ENCODE measurements at places on chromosomes 1 and 21.
A peak's percentile ranks its signal among the peaks of the same experiment; 100 is the strongest.

- DNase-seq: no peak
These were observed 3.1 kb downstream of the BTG2 start for GRCh38 chr1:203308328-203308922.

DNA sequence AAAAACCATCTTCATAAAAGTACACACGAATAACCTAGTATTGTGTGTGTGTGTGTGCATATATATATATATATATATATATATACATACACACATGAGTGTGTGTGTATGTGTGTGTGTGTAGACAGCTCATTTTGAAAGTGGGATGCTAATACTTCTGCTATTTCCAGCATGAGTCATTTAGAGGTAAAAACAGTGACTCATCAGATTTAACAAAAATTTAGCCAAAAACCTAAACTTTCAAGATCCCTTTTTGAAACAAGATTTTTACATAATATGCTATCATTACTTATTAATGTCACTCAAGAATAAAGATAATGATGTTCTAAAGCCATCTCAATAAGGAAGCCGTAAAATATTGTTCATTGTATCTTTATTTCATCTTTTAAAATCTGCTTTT, 35.6 kb upstream of the ADGRL4 start:
- DNase-seq: peak; percentile 35

DNA sequence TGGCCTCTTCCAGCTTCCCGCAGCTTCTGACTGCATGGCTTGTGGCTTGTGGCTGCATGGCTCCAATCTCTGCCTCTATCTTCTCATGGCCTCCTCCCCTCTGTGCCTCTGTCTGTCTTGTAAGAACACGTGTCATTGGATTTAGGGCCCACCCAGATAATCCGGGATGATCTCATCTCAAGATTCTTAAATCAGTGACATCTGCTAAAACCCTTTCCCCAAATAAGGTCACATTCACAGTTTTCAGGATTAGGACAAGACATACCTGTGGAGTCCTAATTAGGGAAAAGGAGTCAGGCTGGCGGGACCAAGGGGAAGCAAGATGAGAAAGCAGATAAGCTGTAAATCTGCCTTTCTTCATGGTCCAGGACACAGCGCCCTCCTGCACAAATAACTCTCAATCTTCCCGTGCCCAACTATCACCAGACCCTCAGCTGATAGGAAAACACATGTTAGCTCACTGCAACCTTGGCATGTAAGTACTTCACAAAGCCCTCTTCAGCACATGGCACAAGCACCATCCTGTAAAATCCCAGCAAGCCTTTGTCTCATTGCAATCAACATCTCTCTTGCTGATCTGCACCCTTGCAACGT, 82.2 kb downstream of the SPSB1 start:
- DNase-seq: no peak

DNA sequence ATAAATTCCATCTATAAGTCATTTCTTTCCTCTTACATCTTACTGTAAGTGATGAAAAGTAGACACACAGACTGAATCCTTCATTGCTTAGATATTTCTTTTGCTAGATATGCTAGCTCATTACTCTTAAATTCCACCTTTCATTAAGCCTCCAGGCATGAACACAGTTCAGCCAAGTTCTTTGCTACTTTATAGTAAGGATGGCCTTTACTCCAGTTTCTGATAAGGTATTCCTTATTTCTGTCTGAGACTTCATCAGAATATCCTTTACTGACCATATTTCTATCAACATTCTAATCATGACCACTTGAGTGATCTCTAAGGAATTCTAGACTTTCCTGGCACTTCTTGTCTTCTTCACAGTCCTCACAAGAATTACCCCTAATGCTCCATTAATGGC, 191.7 kb upstream of the KCTD3 start:
- no peak for DNase-seq

- DNase-seq: no peak
These were observed 11.3 kb downstream of the LDLRAD2 start for GRCh38 chr1:21823206-21823979.

DNA sequence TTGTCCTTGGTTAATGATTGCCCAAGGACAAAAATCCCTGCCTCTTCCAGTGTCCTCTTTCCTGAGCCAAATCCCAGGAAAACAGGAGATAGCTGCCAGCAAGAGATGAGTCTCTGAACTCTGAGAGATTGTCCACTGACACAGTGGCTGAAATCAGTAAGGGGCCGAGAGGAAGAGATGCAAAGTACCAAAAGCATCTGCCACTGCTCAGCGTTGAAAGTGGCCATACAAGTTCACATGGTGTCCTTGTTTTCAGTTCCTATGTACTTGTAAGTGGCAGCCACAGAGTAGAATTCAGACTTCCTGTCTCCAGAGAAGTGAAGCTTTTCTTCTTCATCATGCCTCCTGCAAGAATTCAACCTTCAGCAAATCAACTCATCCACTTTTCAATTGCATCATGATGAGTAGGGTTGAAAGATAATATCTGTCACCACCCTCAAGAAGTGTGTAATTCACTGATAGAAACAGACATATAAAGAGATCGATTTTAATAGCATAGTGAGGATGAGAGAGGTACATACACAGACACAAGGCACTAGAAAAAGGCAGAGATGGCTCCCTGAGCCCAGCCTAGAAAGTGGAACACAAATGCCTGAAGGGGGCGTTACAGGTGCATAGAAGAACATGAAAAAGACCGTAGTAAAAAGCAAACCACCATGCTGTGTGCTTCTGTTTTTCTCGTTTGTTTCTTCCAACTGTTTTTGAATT, 185.8 kb downstream of the MRPL39 start:
- DNase-seq: peak; percentile 47

GRCh38 chr1:164785841-164786534, 227.0 kb downstream of the PBX1 start:
- DNase-seq: peak; percentile 52

DNA sequence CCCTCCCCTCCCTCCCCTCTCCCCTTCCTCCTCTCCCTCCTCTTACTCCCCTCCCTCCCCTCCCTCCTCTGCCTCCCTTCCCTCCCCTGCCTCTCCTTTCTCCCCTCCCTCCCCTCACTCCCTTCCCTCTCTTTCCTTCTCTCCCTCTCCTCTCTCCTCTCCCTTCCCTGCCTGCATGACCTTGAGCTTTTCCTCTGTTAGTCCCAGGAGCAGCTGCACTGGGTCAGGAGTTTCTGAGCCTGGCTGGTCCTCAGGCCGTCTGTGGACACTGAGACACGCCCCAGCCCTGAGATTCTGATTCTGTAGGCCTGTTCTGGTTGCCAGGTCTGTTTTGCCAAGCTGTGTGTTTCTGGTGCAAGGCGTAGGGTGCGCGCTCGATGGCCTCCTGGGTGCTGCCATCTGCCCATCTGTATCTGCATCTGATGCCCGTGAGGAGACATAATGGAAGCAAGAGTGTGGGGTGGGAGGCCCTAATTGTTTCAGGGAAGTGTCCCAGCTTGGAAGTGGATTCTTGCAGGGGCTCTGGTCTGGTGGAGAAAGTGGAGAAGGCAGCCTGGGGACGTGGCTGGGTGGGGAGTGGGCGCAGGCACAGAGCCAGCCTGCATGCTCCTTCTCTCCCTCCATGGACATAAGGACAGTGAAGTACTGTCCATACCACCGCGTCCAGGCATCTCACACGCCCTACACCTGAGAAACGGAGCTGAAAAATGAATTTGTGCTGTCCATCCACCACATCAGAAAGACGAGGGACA, 97.2 kb downstream of the WDR4 start:
- DNase-seq: no peak

DNA sequence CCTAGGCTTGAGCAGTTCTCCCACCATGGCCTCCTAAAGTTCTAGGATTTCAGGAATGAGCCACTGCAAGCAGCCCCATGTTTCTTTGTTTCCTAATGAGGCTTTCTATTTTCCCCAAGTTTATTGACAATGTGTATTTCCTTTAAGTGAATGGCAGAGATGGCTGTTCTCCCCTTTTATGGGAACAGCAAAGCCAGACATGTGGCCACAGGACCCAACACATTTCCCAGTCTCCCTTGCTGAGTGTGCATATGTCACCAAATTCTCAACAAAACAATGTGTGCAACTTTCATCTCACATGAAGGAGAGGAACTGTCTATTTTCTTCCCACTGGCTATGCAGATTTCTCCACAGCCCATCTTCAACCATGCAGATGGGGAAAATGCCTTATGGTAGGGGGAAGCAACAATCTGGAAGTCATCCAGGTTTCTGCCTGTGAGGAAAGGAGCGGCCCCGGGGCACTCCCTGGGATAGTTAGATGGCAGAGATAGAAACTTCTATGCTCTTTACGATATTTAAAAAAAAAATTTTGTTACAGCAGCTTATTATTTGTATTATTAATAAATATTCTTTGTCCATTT, 28.6 kb upstream of the MAP10 start:
- no peak for DNase-seq

DNA sequence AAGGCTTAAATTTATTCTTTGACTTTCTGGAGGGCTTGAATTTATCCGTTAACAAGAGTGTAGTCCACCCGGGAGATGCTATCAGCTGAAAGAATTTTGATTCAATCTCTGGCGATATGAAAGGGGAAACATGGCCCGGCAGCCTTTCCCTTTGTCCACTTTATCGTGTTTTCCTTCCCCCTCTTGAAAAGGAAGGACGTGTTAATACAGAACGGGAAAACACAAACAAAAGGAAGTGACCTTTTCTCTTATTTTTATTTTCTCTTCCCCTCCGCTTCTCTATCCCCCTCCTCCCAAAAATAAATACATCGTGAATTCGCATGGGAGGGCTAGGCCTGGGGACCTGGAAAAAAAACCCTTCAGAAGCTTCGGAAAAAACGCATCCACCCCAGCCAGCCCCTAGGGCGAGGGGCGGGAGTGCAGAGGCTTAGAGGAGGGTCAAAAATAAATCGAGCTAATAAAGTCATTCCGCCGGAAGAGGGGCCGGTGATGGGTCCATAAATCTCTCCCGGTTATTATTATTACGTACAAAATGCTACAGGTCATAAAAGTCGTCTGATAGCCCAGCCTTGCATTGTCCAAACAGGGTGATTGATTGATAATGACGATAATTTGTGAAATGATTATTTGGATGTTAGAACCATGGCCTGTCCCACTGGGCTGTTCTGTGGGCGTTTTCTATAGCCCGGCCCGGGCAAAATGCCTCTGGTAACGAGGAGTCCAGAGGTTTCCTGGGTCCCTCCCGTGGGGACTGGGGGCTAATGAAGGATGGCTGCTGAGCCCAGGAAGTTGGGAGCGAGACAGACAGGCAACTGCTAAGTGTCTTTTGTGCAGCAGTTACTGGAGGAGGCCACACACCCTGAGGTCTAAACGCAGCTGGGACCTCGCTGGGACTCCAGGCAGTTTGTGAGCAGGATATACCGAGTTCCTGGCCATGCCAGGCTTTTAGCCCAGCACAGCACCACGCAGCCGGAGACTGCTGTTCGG, 179.4 kb downstream of the PRDM16 start:
- no peak for DNase-seq

GRCh38 chr1:212438831-212439237, 6.1 kb downstream of the NENF start:
- DNase-seq: no peak

GRCh38 chr1:10795276-10796021, 997 bp downstream of the CASZ1 start:
- peak; percentile 27 for DNase-seq

DNA sequence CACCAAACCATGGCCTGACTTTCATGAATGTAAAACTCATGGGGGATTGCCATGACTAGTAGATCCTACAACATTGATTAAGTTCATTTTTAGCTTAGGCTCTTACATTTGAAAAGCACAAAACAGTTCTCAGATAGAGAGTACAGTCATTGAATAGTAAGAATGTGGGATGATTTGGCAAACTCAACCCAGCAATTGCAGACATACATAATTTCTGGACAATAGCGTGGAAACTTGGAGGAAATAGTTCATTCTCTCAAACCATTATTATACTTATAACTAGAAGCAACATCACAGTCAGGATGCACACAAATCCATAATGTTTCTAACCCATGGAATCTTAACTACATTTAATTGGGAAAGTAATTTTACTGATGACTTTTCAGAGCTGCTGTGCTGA, 598.2 kb downstream of the LMO4 start:
- no peak for DNase-seq

GRCh38 chr1:61556631-61557030, 168.3 kb downstream of the TM2D1 start:
- no peak for DNase-seq

DNA sequence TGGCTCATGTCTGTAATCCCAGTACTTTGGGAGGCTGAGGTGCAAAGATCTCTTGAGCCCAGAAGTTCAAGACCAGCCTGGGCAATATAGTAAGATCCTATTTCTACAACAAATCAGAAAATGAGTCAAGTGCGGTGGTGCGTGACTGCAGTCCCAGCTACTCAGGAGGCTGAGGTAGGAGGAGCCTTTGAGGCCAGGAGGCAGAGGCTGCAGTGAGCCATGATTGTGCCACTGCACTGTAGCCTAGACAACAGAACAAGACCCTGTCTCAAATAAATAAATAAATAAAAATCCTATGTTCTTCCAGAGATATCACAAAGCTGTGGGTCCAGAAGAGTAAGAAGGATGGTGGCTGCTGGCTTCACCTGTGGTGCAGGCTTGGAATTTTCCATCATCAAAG, 22.1 kb downstream of the CDA start:
- no peak for DNase-seq

DNA sequence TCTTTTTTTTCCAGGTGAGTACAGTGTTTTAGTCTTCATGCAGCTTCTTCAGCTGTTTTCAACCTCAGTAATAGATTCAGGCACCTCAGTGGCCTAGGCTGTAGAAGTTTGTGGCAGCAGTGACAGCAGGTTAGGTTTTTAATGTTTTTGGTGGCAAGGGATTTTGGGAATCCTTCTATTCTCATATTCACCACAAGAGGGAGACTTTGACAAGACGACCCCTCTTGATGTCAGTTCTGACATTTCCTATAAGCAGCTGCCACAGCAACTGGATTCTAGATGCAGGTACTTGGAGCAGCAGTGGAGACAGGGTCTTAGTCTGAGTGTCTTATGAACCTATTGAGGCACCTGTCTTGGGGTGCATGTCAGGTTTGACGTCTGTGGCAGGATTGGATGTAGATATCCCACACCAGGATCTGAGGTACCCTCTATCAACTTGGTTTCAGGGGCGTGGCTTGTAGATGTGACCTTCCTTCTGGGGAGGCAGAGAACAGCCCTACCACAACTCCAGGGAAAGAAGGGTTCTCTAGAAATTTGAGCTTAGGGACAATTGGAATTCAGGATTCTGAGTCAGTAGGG, 1104.2 kb upstream of the TMPRSS15 start:
- DNase-seq: no peak

GRCh38 chr1:156165083-156165482, 11.7 kb downstream of the SEMA4A start:
- no peak for DNase-seq

GRCh38 chr1:4227986-4228385, 327.9 kb upstream of the C1orf174 start:
- DNase-seq: no peak

GRCh38 chr1:225692517-225692879, 39.6 kb upstream of the ENAH start:
- DNase-seq: no peak

GRCh38 chr1:155195201-155196102, 12.2 kb downstream of the THBS3 start:
- peak; percentile 42 for DNase-seq

- no peak for DNase-seq
These were observed 31.1 kb upstream of the RGS8 start for GRCh38 chr1:182715531-182715930.

- DNase-seq: no peak
These were observed 26.4 kb downstream of the WDR26 start for GRCh38 chr1:224408294-224408590.

GRCh38 chr1:39348278-39348677, 143.2 kb upstream of the BMP8A start:
- DNase-seq: no peak
